AG04450 (cell line): ENCODE measurements at places on chromosomes 3 and 15. TPM values are rescaled to one million over a fixed set of nuclear protein-coding genes. Genes with fewer than 3 reads are reported as not detected.

Gene CCR5
- polyA plus RNA-seq = not detected in 2 replicates

Gene LTK
- 0.09 and 0.20 TPM in 2 replicates for polyA plus RNA-seq

Gene CX3CR1
- not detected in 2 replicates for polyA plus RNA-seq

Gene CPN2
- not detected in 2 replicates for polyA plus RNA-seq

Gene MUSTN1
- polyA plus RNA-seq = not detected in 2 replicates

Gene CAMKV
- not detected in 2 replicates for polyA plus RNA-seq

Gene ULK4
- 2.8 and 3.7 TPM in 2 replicates for polyA plus RNA-seq

Gene TRPM7
- polyA plus RNA-seq = 21.1 and 31.2 TPM in 2 replicates

Gene XIRP1
- 0.02 TPM in 1 of 2 replicates, not detected in the other for polyA plus RNA-seq

Gene C3orf70
- 0.79 and 0.89 TPM in 2 replicates for polyA plus RNA-seq

Gene IQCF5
- polyA plus RNA-seq = not detected in 2 replicates

Gene CHST13
- not detected in 2 replicates for polyA plus RNA-seq

Gene MYL3
- not detected in 2 replicates for polyA plus RNA-seq

Gene FAM43A
- 7.6 and 8.1 TPM in 2 replicates for polyA plus RNA-seq

Gene GOLIM4
- polyA plus RNA-seq = 27.9 and 34.4 TPM in 2 replicates

Gene CYB561D2
- 14.5 and 19.7 TPM in 2 replicates for polyA plus RNA-seq

Gene KLHL6
- polyA plus RNA-seq = not detected in 2 replicates

Gene TMF1
- polyA plus RNA-seq = 18.1 and 21.1 TPM in 2 replicates

Gene MAGI1
- polyA plus RNA-seq = 14.2 and 15.5 TPM in 2 replicates

Gene GOLGA8A
- 6.4 and 7.2 TPM in 2 replicates for polyA plus RNA-seq

Gene GXYLT2
- polyA plus RNA-seq = 36.0 and 42.5 TPM in 2 replicates

Gene TRPM1
- polyA plus RNA-seq = not detected in 2 replicates

Gene SLC51A
- not detected in 2 replicates for polyA plus RNA-seq
